Lower lobe of right lung (tissue), 2 donors: ENCODE measurements at places on chromosomes 12 and 14.

- DNase-seq, result no peak
Measured at GRCh38 chr12:119463211-119463926, 128.8 kb downstream of the CCDC60 start.

- peak; percentile 84 for DNase-seq
Measured at GRCh38 chr14:77027538-77028383, 747 bp downstream of the IRF2BPL start.

GRCh38 chr12:116376354-116377193 lies 99.1 kb upstream of the MED13L start:
- no peak for DNase-seq

DNA sequence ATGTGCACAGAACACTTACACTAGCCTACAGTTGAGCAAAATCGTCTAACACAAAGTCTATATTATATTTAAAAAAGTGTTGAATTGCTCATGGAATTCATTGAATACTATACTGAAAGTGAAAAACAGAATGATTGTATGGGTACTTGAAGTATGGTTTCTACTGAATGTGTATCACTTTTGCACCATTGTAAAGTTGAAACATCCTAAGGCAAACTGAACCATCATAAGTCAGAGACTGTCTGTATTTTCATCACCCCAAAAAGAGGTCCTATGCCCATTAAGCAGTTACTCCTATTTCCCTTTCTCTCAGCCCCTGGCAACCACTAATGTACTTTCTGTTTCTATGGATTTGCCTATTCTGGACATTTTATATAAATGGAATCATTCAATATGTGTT lies 4.4 kb upstream of the AMIGO2 start:
- no peak for DNase-seq

DNA sequence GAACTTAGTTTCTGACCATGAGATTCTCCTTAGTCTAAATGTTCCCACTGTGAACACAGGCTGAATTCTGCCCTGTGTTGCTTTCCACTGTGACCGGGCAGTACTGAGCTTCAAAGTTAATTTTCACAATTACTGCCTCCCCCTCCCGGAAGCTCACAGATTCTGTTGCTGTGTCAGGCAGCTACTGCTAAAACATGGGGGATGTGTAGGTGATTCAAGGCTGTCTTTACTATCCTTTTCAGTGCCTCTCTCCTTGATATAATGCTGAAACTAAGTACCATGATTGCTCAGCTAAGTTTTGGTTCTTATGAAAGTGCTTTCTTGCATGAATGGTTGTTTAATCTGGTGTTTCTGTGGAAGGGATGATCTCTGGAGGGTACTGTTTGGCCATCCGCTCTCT lies 428.3 kb upstream of the NOVA1 start:
- DNase-seq, result no peak

DNA sequence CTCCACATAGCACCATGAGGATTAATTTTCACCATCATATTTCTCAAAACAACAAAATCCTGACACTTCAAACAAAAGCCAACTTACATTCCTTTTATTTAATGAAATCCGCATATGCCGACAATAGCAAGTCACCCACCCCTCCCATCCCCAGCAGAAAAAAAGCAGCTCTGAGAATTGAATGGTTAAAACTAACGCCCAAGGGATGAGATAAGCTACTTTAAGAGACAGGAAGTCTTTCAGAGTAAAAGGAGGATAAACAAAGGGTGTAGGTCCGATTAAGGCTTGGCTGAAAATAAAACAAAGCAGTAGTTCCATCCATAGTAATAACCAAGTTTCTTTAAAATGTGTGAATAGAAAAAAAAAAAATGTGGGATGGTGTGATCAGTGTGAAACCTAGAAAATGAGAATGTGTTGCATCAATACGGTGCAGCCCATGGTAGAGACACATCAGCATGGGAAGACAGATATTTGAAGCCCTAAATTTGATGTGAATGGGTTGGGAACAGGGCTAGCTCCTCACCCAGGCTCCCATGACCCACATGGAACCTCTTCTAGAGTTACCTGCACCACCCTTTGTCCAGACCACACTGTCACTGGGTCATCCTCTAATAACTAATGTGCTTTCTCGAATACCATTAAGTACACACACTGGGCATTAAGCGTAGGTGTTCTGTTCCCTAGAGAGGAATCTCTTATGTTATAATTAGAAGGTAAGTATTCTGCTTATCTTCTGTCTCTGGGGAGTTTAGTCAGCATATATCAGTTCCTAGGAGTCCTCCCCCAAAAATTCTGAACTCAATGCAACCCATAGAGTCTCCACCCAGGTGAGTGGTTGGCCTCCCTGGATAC lies 31.7 kb downstream of the RTRAF start:
- DNase-seq, result no peak

- DNase-seq, result no peak
Measured at GRCh38 chr12:27282754-27283153, 38.7 kb downstream of the STK38L start.

DNA sequence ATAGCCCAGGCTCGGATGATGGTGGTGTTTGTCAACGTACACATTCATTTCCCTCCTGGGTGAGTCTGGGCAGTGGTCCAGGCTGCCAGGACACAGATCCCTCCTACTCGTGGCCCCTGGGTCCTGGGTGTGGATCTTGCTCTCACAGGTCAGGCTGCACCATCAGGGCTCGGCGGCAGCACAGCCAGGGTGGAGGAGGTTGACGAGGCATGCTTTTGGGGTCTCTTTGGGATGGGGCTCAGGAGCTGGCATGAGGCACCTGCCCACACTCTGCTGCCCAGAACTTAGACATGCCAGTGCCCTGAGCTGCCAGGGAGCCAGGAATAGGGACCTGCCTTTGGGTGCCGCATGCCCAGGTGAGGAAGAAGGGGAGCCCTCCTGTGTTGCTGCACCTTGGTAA lies 9.7 kb downstream of the TMEM121 start:
- no peak for DNase-seq

DNA sequence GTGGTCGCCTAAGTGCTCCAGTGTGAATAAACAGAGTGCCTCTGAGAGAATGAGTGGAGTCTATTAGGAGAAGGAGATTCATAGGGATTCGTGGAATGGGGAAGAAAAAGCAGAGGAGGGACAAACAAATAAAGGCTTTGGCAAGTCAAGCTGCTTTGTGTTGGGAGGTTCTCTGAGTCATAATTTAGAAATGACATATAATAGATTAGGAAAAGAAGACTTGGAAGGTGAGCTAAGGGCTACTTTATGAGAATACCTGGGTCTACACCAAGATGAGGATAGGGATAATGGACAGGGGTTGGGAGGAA lies 6.4 kb upstream of the NTN4 start:
- DNase-seq, result no peak

DNA sequence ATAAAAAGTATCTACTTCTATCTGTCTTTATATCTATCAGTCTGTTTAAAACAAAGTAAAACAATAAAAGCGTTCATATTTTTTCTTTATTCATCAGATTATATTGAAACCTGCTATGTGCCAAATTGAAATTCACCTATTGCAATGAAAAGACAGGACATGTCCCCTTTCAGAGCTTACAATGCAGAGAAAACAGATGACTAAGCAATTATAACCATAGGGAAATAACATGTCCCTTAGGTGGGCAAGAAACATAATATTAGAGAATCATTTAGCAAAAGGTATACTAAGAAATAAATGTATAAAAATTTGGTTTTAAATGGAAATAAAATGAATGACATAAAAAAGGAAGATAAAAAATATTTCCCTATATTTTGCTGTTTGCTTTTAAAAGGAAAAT lies 1421.3 kb downstream of the FSCB start:
- no peak for DNase-seq

GRCh38 chr12:52826611-52827498 lies 7.3 kb downstream of the KRT79 start:
- DNase-seq, result no peak

GRCh38 chr12:19841451-19841850 lies 402.2 kb downstream of the AEBP2 start:
- no peak for DNase-seq

DNA sequence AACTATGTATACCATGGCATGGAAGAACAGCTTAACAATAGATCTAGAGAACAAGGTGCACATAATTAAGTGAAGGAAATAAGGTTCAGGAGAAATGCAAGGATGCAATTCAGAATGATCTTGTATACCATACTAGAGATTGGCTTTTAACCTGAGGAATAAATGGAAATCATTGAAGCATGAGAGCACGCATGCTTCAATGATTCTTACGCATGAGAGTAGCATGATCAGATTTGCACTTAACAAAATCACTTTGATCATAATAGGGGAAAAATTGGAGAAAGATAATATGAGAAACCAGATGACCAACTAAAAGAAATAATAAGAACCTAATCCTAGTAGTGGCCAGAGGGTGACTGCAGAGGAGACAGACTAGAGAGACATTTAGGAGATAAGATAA lies 133.3 kb upstream of the FSCB start:
- no peak for DNase-seq

- no peak for DNase-seq
Measured at GRCh38 chr12:127501916-127502315, 765.1 kb upstream of the TMEM132C start.

DNA sequence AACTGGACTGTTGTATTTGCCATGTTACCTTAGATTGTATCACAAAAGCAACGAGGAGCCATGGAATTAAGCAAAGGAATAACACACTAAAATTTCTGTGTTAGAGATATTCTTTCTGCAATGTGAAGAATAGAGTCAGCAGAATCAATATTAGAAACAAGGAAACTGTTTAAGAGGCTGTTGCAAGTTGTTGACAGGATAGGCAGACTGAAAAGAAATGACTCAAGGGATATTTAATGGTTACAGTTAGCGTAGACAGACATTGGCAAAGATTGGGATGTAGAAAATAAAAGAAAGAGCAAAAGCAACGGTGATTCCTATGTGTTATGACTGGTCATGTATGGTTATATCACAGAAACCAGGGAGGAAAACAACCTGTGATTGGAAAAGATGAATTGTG lies 299.0 kb upstream of the PPFIA2 start:
- no peak for DNase-seq

GRCh38 chr12:116366456-116366776 lies 88.9 kb upstream of the MED13L start:
- DNase-seq, result peak; percentile 63

DNA sequence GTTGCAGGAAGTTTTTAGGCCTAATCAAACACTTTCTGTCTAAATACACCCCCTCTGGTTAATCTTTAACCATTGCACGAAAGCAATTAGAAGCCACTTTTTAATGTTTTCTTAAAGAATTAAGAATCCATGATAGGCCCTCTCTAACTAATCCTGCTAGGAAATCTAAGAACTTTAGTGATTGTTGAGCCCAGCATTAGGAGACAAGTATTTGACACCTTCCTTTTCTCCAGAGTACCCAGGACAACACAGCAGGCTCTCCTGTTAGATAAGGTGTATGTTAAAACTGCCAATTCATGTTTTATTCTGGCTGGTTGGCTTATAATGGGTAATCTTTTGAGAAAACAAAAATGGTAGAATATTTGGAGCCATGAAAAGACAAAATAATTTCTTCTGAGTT lies 95.0 kb downstream of the ALX1 start:
- no peak for DNase-seq

GRCh38 chr12:26429070-26429691 lies 233.8 kb downstream of the SSPN start:
- DNase-seq, result no peak

- no peak for DNase-seq
Measured at GRCh38 chr14:61636291-61636690, 59.0 kb upstream of the HIF1A start.

GRCh38 chr12:126582231-126582630 lies 1517.0 kb downstream of the AACS start:
- DNase-seq, result no peak

GRCh38 chr14:57854571-57854970 lies 11.3 kb downstream of the SLC35F4 start:
- no peak for DNase-seq

DNA sequence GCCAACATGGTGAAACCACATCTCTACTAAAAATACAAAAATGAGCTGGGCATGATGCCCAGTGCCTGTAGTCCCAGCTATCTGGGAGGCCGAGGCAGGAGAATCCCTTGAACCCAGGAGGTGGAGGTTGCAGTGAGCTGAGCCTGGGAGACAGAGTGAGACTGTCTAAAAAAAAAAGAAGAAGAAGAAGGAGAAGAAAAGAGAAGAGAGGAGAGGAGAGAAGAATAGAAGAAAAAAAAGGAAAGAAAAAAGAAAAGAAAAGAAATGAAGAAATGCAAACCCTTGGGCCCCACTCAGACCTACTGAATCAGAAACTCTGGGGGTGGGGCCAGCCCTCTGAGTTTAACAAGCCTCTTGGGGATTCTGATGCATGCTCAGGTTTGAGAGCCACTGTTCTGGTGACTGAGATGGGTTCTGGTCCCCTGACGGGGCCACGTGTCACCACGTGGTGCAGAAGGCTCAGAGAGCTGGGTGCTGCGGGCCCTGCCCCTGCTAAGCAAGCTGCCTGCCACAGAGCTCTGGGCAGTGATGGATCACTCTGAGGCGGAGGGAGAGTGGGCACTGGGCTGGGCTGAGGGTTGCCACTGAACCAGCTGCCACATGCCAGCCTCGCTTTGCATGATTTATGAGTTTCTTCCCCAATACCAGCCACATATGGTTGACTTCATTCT lies 37.5 kb downstream of the ERH start:
- DNase-seq, result no peak

DNA sequence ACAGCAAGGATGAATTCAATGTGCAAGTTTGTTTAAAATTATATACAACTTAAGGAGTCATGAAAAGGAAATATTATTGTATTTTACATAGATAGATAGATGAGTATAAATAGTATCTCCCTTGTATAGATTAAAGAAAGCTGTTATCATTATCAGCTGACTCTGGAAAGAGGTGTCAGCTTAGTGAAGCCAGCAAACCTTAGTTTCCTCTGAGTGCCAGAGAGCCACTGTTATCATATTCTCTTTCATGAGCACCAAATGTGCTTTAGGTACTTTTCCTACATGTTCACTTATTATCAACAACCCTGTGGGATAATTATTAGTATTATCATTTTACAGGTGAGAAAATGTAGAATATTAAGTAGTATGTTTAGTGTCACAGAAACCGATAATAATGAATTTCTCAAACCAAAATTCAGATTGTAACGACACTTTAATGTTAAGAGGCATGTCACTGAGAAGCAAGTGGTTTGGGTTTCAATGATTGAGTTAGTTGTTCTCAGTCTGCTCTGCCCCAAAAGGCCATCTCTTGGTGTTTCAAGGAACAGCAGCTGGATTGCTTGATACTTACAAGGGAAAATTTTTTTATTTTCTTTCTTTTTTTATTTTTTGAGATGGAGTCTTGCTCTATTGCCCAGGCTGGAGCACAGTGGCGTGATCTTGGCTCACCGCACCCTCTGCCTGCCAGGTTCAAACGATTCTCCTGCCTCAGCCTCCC lies 53.7 kb downstream of the PLEKHA5 start:
- DNase-seq, result no peak

GRCh38 chr12:47397664-47398281 lies 308.1 kb downstream of the RPAP3 start:
- no peak for DNase-seq
